Stimulated activated CD4-positive, alpha-beta T cell treated with anti-CD3 and anti-CD28 coated beads, Interleukin-12 subunit alpha, Interleukin-12 subunit beta, amount 100 ng/mL, for 24 hours (primary cell): ENCODE measurements at places on chromosomes 5 and 9.

DNA sequence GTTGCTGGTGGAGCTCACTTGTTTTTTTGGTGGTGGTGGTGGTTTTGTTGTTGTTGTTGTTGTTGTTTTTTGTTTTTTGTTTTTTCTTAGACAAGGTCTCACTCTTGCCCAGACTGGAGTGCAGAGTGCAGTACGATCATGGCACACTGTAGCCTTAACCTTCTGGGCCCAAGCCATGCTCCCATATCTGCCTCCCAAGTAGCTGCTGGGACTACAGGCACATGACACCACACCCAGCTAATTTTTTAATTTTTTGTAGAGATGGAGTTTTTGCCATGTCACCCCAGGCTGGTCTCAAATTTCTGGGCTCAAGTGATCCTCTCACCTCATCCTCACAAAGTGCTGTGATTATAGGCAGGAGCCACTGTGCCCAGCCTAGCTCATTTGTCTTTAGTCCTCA lies 53.5 kb downstream of the NUP214 start:
- DNase-seq, result no peak

DNA sequence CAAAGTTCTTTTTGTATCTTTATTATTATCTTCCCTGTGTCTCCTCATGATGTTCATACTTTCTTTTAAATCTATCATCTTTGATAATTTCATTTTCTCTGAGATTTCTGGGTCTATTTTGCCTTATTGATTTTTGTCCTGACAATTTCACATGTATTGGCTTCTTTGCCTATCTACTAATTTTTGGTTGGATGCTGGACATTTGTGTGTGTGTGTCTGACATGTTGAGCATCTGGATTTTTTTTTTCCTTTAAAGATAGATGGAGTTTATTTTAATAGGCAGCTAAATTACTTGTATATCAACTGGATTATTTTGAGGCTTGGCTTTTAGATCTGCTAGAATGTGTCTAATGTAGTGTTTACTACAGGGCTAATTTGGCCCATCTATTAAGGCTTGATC lies 178.0 kb upstream of the MOCS2 start:
- no peak for DNase-seq

- DNase-seq, result no peak
Measured at GRCh38 chr9:116198344-116198743, 44.8 kb downstream of the PAPPA start.

DNA sequence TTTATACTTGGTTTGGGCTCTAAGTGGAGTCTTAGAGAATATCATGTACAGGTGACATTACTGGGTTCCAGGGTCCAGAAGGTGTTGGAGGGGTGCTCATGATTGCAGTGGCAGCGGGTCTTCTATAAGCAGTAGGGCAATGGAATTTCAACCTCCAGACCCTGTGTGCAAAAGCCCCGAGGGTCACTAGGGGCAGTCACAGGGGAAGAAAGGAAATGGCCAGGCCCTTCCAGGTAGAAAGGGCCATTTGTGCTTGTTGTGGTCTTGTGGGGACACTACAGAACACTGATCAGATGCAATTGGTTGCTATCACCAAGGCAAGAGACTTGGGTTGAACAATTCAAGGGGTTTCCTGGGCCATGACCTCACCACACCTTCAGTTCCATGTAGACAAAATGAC lies 283.4 kb downstream of the GADD45G start:
- no peak for DNase-seq

GRCh38 chr5:133262690-133263089 lies 210.9 kb downstream of the HSPA4 start:
- no peak for DNase-seq

DNA sequence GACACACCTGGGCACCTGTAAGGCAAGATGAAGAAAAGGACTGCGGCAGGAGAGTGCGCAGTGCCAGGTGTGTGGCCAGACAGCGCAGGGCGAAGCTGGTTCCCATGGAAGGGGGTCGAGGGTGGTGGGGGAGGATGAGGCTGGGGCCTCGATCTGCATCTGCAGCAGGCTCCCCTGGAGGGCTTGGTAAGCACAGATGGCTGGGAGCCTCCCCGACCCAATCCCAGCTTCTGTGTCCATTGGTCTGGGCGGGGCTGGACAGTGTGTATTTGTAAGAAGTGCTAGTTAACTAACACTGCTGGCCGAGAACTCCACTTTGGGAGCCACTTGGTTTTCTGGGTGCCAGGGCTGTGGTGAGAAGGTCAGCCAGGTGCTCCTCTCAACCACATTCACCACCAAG lies 385.1 kb upstream of the IRX1 start:
- no peak for DNase-seq

GRCh38 chr9:84139296-84140070 lies 158.9 kb downstream of the RMI1 start:
- DNase-seq, result no peak

DNA sequence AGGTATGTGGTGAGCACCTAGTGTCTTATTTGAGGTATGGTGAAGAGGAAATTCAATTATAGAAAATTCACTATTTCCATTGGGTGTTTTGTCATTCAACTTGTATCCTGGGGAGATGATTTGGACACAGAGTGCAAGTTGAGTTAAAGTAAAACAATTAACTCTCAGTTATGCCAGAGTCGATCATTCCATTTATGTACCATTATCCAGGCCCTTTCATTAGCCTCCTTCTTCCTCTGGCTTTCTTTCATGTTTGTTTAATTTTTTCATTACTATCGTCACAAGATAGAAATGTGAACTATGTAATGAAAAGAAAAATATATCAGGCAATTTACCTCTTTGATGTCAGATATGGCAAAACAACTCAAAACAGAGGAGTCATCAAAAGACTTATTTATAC lies 1347.2 kb upstream of the NUDT12 start:
- DNase-seq, result no peak

- DNase-seq, result no peak
Measured at GRCh38 chr5:54553659-54554207, 36.2 kb downstream of the SNX18 start.

- DNase-seq, result no peak
Measured at GRCh38 chr5:154779105-154779504, 23.9 kb downstream of the LARP1 start.

- DNase-seq, result no peak
Measured at GRCh38 chr9:13443346-13444244, 164.1 kb upstream of the MPDZ start.

DNA sequence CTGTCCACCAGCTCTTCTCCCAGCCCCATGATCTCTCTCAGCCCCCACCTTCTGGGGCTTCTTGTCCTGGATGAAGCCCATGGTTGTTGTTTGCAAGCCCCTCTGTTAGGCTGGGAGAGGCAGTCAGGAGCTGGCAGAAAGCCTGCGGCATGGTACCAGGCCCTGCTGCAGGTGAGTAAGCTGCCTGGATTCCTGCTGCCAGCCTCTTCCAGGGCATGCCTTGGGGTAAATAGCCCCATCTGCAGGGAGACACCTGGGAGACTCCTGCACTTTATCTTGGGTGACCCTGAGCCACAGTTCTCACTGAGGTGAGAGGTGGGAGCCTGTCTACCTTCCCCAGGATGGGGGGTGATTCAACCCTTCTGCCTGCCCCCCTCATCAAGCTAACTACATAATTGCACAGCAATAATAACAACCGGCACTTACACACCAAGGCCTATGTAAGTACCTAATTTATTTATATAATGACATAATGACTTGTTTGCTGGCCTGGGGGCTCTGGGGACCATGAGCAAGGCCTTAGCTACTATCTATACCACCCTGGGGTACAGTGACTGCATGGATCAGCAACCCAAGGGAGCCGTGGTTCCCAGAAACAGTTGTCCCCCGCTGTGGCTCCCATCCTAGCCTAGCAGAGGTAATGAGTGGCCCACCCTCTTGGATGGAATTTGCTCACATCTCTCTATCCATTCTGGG lies 116.0 kb downstream of the PSD2 start:
- no peak for DNase-seq

DNA sequence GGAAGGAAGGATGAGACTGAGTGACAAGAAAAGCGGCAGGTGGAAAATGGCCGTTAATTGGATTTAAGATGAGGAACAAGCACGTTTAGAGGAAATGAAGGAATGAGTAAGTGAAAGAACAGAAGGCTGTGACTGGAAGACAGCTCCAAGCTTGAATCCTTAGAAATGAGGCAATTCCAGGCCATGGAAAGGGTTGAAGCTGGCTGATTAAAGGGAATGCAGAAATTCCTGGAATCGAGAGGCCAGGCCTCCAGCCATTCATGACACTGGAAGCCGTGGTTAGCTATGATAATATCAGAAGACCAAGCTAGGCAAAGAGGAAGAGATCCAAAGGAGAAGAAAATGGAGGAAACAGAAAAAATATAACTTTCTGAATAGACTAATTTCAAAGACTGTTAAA lies 84.2 kb downstream of the ARL15 start:
- no peak for DNase-seq

DNA sequence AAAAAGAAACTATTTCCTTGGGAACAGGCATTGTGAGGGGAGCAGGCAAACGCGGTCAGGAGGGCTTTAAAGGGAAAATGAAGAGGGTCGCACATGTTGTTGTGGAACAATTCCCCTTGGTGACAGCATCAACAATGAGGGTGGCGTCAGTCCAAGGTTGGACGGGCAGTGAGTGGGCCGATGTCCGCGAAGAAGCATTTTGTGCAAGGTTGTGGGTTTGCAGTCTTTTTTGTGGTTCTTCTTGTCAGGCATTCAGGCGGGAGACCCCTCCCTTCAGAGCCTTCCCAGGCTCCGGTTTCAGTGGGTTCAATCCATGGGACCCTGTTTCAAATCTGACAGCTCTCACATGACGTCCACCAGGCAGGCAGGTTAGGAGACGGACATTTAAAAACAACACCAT lies 11.1 kb upstream of the SLC6A19 start:
- no peak for DNase-seq

- DNase-seq, result no peak
Measured at GRCh38 chr5:125411744-125412560, 665.5 kb upstream of the ZNF608 start.

DNA sequence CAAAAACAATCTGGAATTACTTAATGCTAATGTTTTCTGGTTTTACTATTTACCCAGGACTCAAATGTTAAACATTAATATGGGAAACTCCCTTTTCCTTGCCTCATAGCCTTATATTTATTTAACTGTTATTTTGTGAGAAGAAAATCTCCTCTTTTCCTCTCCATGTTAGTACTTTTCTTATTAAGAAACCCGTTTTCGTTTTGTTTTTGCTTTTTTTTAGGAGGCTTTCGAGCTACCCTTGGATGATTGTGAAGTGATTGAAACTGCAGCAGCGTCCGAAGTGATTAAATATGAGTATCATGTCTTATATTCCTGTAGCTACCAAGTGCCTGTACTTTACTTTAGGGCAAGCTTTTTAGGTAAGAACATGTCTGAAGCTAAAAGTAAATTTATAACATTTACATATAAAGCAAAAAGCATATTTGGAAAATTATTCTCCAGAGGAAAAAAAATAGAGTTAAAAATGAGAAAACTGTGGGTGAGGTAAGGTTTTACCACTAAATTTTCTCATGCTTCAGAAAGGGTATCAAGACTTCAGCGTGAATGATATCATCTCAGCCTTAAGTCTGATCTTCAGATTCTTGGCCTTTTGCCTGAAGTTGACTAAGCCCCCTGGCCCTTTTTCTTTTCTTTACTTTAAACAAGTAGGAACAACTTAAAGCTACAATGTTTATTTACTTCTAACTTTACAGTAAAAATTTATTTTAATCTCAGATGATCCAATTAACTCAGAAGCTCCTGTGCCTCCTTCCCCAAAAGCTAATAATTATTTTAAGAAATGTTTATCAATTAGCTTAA lies 113.8 kb downstream of the RPS23 start:
- DNase-seq, result no peak

DNA sequence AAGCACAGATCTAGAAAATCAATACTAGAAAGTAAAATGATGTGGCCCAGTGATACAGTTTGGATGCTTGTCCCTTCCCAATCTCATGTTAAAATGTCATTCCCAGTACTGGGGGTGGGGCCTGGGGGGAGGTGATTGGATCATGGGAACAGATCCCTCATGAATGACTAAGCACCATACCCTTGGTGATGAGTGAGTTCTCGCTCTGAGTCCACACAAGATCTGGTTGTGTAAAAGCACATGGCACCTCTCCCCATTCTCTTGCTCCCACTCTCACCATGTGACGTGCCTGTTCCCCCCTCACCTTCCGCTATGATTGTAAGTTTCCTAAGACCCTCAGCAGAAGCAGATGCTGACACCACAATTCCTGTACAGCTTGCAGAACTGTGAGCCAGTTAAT lies 234.2 kb upstream of the CDH6 start:
- DNase-seq, result no peak

DNA sequence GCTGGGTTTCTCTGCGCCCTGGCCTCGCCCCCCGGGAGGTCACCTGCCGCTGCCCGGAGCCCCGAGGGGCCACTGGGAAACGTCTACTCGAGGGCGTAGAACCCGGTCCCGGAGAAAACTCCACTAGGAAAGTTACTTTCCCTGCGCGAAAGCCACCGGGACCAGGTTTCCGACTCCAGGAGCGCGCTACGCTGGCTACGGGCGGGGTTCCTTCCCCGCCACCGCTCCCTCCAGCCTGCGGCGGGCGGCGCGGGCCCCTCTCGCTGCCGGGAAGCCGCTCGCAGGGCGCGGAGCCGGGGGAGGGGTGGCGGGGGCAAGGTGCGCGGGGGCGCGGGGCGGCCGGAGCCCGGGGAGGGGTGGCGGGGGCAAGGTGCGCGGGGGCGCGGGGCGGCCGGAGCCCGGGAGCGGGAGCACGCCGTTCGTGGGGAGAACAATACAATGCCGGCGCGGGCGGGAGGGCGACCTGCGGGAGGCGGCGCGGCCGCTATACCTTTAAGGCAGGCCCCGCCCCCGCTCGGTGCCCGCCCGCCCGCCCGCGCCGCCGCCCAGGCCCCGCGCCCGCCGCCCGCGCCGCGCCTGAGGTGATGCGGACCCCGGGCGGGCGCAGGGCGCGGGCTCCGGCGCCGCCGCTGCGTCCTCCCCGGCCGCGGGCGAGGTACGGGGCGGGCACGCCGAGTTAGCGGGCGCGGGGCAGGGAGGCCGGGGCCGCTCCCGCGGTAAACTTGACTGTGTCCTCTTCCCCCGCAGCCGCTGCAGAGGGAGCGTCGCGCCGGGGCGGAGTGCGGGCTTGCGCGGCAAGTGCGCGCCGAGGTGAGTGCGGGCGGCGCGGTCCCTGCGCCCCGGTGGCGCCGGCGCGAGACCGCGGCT lies 278.1 kb downstream of the AOPEP start:
- no peak for DNase-seq
